ENCODE measurements at places on chromosomes 1 and 21. TPM values are rescaled to one million over a fixed set of nuclear protein-coding genes. Genes with fewer than 3 reads are reported as not detected.

DUSP10 gene
- total RNA-seq: 18.6 TPM

CFHR1 gene
- total RNA-seq: not detected

FCMR gene
- total RNA-seq: 0.39 TPM

MYOG gene
- total RNA-seq: not detected

TCHHL1 gene
- total RNA-seq: not detected

SLC9C2 gene
- total RNA-seq: not detected

AIRE gene
- total RNA-seq: not detected

ANKRD34A gene
- 0.64 TPM for total RNA-seq

IGSF8 gene
- 90.5 TPM for total RNA-seq

DNASE2B gene
- total RNA-seq: not detected

TRIM17 gene
- 1.2 TPM for total RNA-seq

CASQ1 gene
- total RNA-seq: not detected

LCE3D gene
- 25.6 TPM for total RNA-seq

GRHL3 gene
- total RNA-seq: 138 TPM

CFHR2 gene
- total RNA-seq: not detected

RIPPLY3 gene
- total RNA-seq: not detected

COL6A1 gene
- 105 TPM for total RNA-seq

MX1 gene
- total RNA-seq: 9.2 TPM

SPOCD1 gene
- total RNA-seq: 3.2 TPM

MAGI3 gene
- total RNA-seq: 8.3 TPM

NLRP3 gene
- 1.4 TPM for total RNA-seq

S100A4 gene
- 132 TPM for total RNA-seq

PLA2G2A gene
- 6.4 TPM for total RNA-seq

KCTD3 gene
- total RNA-seq: 25.6 TPM

AMY1A gene
- not detected for total RNA-seq

SORT1 gene
- total RNA-seq: 27.8 TPM

LCE1E gene
- 71.0 TPM for total RNA-seq

BRDT gene
- total RNA-seq: not detected

AMY1B gene
- not detected for total RNA-seq

GSTM5 gene
- 0.38 TPM for total RNA-seq

Measured in suprapubic skin (tissue), 4 donors.